ENCODE measurements at places on chromosomes 11 and 22. TPM values are rescaled to one million over a fixed set of nuclear protein-coding genes. Genes with fewer than 3 reads are reported as not detected.

DNA sequence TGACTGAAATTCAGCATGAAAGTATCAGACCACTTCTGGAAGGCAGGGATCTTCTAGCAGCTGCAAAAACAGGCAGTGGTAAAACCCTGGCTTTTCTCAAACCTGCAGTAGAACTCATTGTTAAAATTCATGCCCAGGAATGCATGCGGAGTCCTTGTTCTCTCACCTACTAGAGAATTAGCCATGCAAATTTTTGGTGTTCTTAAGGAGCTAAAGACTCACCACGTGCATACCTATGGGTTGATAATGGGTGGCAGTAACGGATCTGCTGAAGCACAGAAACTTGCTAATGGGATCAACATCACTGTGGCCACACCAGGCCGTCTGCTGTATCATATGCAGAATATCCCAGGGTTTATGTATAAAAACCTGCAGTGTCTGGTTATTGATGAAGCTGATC, 19.1 kb downstream of the ZBTB44 start:
- no peak for DNase-seq
- H3K27ac ChIP-seq, result no peak overlapping the region
- no peaks in the 10 kb centered on the region for H3K36me3 ChIP-seq
- no peaks in the 10 kb centered on the region for H3K4me1 ChIP-seq
- H3K27me3 ChIP-seq, result no peaks in the 10 kb centered on the region

- H3K36me3 ChIP-seq, result no peaks in the 10 kb centered on the region
- no peak overlapping the region for H3K4me3 ChIP-seq
- H3K4me1 ChIP-seq, result no peaks in the 10 kb centered on the region
- no peak for DNase-seq
- no peaks in the 10 kb centered on the region for H3K27me3 ChIP-seq
Measured at GRCh38 chr11:19410032-19410431, 169.3 kb upstream of the E2F8 start.

GRCh38 chr11:86152006-86152862, 83.3 kb upstream of the PICALM start:
- H3K27ac ChIP-seq, result peak overlapping the region; percentile 94
- no peaks in the 10 kb centered on the region for H3K36me3 ChIP-seq
- peaks cover 24% of the 10 kb centered on the region for H3K4me1 ChIP-seq
- H3K4me3 ChIP-seq, result no peak overlapping the region

- H3K36me3 ChIP-seq, result no peaks in the 10 kb centered on the region
- H3K27ac ChIP-seq, result no peak overlapping the region
- H3K27me3 ChIP-seq, result no peaks in the 10 kb centered on the region
Measured at GRCh38 chr11:27673979-27674663, 26.1 kb downstream of the BDNF start.

DNA sequence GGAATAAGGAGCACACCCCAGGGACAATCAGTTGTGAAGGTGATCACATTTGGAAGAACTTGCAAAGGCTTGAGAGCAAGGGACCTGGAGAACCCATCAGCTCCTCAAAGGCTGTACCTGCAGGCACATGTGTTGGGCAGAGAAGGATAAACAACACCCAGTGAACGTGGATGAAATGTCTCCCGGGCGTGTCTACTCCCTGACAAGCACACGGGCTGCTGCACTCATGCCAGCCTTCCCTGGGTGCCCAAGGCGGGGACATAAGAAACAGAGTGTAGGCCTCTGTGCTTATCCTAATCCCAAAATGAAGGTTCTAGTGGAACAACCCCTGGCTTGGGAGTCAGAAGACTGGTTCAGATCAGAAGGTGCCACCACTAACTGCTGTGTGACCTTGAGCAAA, 46.7 kb downstream of the DSCAML1 start:
- no peak overlapping the region for H3K4me3 ChIP-seq
- no peaks in the 10 kb centered on the region for H3K36me3 ChIP-seq
- H3K27ac ChIP-seq, result no peak overlapping the region
- peaks cover 2% of the 10 kb centered on the region for H3K27me3 ChIP-seq
- DNase-seq, result no peak

- H3K4me1 ChIP-seq, result no peaks in the 10 kb centered on the region
- no peaks in the 10 kb centered on the region for H3K27me3 ChIP-seq
- DNase-seq, result no peak
- H3K4me3 ChIP-seq, result no peak overlapping the region
- H3K27ac ChIP-seq, result no peak overlapping the region
- H3K36me3 ChIP-seq, result no peaks in the 10 kb centered on the region
Measured at GRCh38 chr11:133787379-133788141, 57.8 kb downstream of the SPATA19 start.

DNA sequence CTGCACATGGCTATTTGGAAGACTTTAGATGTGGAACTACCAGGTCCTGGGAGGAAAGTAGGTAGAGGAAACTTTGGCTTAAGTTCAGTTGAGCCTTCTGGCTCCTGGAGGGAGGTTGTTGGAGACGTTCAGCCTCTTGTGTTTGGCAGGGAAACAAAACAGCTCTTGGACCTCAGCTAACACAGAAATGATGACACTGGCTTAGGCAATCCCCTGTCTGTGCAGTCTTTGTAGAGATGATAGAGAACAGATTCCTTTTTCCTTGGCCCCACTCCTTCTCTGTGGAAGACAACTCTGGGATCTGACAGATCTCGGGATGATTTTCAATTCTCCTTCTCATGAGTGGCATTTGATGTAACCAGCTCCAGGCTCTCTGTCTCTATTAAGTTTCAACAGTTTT, 428.5 kb downstream of the TMEM135 start:
- no peak overlapping the region for H3K27ac ChIP-seq
- no peak overlapping the region for H3K4me3 ChIP-seq
- DNase-seq, result no peak
- no peaks in the 10 kb centered on the region for H3K27me3 ChIP-seq
- no peaks in the 10 kb centered on the region for H3K36me3 ChIP-seq

- no peak overlapping the region for H3K27ac ChIP-seq
- no peak overlapping the region for H3K4me3 ChIP-seq
- H3K36me3 ChIP-seq, result peaks cover 42% of the 10 kb centered on the region
- no peaks in the 10 kb centered on the region for H3K27me3 ChIP-seq
Measured at GRCh38 chr22:50280708-50281383, 10.7 kb upstream of the MAPK11 start.

- no peak overlapping the region for H3K27ac ChIP-seq
- DNase-seq, result no peak
- H3K4me3 ChIP-seq, result no peak overlapping the region
- H3K4me1 ChIP-seq, result no peaks in the 10 kb centered on the region
- H3K27me3 ChIP-seq, result no peaks in the 10 kb centered on the region
- no peaks in the 10 kb centered on the region for H3K36me3 ChIP-seq
Measured at GRCh38 chr22:38406617-38407016, 48.4 kb downstream of the KCNJ4 start.

GRCh38 chr11:130490682-130491449, 42.4 kb downstream of the ADAMTS15 start:
- no peaks in the 10 kb centered on the region for H3K36me3 ChIP-seq
- H3K4me1 ChIP-seq, result no peaks in the 10 kb centered on the region
- no peak overlapping the region for H3K27ac ChIP-seq
- no peak for DNase-seq

DNA sequence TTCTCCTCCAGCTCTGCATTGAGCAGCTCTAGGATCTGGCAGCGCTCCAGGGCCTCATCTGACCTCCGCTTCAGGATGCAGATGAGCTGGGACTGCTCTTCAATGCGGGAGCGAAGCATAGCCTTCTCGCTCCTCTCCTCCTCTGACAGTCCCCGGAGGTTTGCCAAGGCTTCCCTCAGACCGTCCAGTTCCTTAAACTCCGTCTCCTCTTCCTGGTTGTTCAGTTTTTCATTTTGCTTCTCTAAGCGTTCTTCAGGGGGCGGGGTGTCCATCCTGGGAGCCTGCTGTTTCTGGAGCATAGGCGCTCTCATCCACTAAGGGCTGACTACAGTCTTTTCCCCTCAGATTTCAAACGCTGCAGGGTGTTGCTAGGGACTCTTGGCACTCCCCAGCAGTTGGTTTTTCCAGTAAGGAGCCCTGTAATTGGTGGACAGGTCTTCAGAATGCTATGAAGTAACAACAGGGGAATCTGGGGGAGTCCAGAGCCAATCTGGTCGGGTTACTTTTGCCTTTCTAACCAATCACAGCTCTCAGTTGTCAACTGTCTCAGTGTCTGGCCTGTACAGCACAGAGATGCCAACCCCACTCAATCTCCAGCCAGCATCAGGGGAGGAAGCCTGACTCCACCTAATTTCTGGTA, at the start of gene CCDC89:
Gene CCDC89, minus strand, starts transcription at position 376 of the 640 bp plus-strand sequence. Its CDS starts 65 bp downstream, at position 311.
- H3K27ac ChIP-seq, result no peak within 1 kb of the TSS
- DNase-seq, result no peak
- H3K36me3 ChIP-seq, result no peaks in the 10 kb centered on the region
- H3K4me3 ChIP-seq, result no peak within 1 kb of the TSS
- H3K27me3 ChIP-seq, result peaks cover 4% of the 10 kb centered on the region

GRCh38 chr11:119779195-119780071, 50.4 kb upstream of the NECTIN1 start:
- H3K36me3 ChIP-seq, result no peaks in the 10 kb centered on the region
- no peak overlapping the region for H3K4me3 ChIP-seq
- no peak overlapping the region for H3K27ac ChIP-seq
- no peak for DNase-seq

DNA sequence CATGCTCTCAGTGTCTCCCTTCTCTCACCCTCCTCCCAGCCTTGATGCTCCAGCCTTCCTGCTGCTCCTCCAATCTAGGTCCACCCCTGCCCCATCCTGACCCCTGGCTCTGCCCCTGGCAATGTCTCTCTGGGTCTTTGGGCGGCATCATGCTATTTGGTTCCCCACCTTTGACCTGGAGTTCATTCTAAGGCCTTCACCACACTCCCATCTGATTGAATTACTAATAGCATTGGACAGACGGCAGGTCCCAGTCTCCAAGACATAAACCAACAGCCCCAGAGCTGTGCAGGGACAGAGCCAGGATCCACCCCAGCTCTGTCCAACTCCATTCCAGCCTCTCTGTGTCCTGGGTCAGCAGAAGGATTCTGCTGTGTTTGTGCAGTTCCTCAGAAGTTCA, 7.2 kb downstream of the APOL4 start:
- H3K4me3 ChIP-seq, result no peak overlapping the region
- no peak for DNase-seq
- H3K27me3 ChIP-seq, result no peaks in the 10 kb centered on the region
- no peak overlapping the region for H3K27ac ChIP-seq

DNA sequence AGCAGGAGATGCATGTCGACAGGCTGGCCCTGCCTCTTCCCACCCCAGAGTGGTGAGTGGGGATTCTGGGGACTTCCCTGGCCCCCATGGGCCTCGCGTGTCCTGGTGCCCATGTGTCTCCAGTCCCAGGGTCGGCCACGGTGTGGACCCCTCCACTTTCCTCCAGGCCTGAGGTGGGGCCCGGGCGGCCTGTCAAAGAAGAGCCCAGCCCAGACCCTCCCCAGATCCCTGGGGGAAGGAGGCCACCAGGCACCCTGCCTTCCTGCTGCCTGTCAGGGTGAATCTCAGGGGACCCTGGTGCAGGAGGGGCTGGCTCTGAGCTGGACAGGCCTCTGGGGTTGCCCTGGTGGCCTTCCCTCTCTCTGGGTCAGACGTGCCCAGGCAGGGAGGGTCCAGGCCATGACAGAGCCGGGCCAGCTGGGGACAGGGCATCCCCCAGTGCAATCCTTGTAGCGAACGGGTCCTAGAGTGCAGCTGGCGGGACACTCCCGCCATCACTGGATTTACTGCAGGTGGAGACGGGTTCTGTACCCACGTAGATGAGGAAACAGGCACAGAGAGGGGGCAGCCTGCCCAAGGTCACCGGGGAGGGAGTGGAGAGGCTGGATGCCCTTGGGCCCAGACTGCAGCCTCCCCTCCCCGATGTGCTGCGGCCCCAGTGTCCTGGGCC, 13.5 kb upstream of the MUC6 start:
- H3K27ac ChIP-seq, result no peak overlapping the region
- no peaks in the 10 kb centered on the region for H3K4me1 ChIP-seq
- H3K4me3 ChIP-seq, result no peak overlapping the region
- H3K36me3 ChIP-seq, result no peaks in the 10 kb centered on the region

DNA sequence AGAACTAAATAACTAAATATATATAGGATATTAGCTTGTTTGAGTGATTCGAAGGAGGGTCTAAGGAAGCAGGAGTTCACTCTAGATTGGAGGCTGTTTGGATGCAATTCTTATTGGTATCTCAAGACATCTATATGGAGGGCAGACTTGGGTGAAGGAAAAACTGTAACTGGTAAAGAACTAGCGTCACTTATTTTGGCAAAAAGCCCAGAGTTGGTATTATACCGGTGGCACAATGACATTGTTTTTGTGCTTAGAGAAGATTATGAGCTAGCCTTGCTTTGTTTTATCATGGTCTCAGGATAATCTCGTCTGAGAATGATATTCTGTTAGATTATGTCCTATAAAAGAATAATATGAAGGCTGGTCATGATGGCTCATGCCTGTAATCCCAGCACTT, 6.0 kb upstream of the SLC35F2 start:
- H3K36me3 ChIP-seq, result no peaks in the 10 kb centered on the region
- no peak overlapping the region for H3K4me3 ChIP-seq
- H3K27me3 ChIP-seq, result no peaks in the 10 kb centered on the region
- no peaks in the 10 kb centered on the region for H3K4me1 ChIP-seq
- H3K27ac ChIP-seq, result no peak overlapping the region

DNA sequence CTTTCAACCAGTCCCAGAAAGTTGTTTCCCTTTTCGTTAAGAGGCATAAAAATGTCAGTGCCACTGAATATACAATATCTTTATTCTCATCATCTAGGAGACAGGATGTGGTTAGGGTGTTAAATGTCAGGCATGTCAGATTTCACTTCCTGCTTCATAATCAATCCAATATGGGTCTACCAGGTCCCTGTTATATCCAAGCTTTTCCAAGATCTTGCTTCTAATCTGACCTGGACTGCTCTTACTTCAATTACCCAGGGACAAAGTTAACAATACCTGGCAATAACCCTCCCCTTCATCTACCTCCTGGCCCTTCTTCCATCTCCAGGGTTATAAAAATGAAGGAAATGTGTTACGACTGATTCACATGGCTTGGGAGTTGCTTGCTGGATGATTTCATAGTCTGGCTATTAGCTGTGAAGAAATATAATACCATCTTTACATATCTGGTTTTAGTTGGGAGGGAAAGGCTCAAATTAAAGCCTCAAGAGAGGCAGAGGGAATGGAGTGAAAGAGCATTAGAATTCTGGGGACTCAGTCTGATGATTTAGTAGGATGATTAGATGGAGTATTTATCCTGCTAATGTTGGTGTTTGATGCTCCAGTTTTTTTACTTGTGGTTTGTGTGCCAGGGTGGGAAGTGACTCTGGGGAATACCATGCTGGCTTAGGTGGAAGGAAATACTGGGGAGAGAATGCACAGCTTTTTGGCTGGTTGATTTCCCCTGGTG, 534.3 kb downstream of the ETS1 start:
- H3K4me1 ChIP-seq, result peaks cover 21% of the 10 kb centered on the region
- peak overlapping the region; percentile 79 for H3K27ac ChIP-seq
- peak; percentile 72 for DNase-seq
- H3K36me3 ChIP-seq, result no peaks in the 10 kb centered on the region
- no peak overlapping the region for H3K4me3 ChIP-seq

- H3K27me3 ChIP-seq, result no peaks in the 10 kb centered on the region
- DNase-seq, result peak; percentile 41
- H3K4me3 ChIP-seq, result no peak overlapping the region
Measured at GRCh38 chr11:47797633-47798032, 30.5 kb upstream of the FNBP4 start.

C22orf15 gene
- 0.94 TPM for polyA plus RNA-seq

TSPAN32 gene
- not detected for polyA plus RNA-seq

KCNA4 gene
- not detected for polyA plus RNA-seq

SCUBE2 gene
- 0.54 TPM for polyA plus RNA-seq

OR51V1 gene
- not detected for polyA plus RNA-seq

ARHGEF17 gene
- 94.3 TPM for polyA plus RNA-seq

MAJIN gene
- polyA plus RNA-seq, result 0.07 TPM
